ENCODE measurements at places on chromosomes 12 and 14.

DNA sequence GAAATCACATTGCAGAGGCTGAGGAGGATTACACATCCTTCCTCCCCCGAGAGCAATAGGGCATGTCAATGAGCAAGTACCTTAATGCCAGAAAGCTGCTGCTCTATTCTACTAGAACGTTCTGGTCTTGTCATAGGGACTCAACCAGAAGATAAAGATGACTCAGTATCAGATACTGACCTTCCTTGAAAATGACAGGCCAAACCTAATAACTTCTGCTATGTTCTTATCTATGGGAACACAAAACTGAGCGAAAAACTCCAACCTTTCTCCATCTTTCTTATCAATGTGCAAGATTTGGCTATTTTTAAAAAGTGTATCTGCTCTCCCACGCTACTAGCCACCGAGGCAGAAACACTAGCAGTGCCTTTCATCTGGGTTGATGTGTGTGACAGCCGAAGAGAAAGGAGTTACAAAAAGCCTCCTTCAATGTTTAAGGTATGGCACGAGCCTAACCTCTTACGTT is 5.5 kb downstream of the CCDC92 start:
- no peak for DNase-seq

DNA sequence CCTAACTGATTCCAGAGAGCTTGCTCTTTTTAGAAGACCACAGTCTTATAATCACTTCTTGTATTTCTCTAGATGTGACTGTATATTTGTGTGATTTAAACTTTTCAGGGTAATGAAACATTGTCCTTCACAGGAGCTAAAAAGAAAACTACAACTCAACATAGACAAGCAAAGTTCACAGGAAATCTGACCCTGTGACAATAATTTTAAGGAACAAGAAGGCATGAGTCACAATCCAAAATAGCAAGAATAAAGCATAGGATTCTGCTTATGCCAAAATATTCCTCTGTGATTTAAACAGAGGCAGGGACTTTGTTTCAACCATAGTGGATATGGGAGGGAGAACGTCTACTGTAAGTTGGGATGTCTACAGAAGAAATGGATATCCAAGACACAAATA is 44.3 kb downstream of the GPR65 start:
- no peak for DNase-seq

DNA sequence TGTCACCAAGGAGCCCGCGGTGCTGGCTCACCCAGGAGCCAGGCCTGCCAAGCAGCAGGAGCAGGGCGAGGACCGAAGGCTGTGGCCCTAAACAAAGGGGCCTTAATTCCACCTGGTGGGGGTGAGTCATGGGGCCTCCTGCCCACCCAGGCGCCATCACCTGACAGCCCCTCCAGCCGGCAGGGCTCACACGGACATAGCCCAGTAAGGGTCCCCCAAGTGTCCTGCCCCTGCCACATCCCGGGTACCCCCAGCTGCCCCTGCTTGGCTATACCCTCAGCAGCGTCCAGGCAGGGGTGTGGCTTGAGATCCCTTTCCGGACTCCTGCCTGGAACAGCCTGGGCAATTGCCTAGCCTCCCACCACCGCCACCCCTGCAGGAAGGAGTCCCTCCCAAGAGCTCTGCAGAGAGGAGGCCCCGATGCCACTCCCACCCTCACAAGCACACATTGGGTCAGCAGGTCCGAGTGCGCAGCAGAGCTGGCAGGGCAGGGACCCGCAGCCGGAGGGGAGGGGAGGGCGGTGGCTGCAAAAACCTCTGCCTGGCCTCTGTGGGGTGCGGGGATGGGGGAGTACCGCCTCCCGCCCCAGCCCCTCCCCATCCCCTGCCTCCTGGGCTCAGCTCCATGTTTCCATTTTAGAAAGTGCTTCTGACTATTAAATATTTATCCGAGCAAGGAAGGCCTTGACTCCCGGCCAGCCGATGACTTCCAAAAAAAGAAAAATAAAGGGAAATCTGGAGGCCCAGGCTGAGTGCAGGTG is 4.6 kb downstream of the AHNAK2 start:
- no peak for DNase-seq

- DNase-seq = no peak
These were observed 113.9 kb upstream of the MYL2 start for GRCh38 chr12:111034083-111034885.

- DNase-seq = no peak
These were observed 17.4 kb downstream of the ISCA2 start for GRCh38 chr14:74510959-74511409.

DNA sequence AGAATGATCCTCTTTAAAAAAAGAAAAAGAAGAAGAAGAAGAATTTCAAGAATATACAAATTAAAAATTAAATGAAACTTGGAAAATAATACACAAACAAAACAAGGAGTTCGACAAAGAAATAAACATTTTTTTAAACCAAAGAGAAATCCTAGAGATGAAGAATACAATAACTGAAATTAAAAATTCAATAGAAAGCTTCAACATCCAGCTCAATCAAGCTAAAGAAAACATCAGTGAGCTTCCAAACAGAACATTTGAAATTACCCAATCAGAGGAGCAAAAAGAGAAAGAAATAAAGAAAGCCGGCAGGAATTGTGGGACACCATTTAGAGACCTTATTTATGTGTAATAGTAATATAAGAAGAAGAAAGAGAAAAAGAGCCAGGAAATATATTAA is 37.2 kb upstream of the RHOJ start:
- DNase-seq = no peak

DNA sequence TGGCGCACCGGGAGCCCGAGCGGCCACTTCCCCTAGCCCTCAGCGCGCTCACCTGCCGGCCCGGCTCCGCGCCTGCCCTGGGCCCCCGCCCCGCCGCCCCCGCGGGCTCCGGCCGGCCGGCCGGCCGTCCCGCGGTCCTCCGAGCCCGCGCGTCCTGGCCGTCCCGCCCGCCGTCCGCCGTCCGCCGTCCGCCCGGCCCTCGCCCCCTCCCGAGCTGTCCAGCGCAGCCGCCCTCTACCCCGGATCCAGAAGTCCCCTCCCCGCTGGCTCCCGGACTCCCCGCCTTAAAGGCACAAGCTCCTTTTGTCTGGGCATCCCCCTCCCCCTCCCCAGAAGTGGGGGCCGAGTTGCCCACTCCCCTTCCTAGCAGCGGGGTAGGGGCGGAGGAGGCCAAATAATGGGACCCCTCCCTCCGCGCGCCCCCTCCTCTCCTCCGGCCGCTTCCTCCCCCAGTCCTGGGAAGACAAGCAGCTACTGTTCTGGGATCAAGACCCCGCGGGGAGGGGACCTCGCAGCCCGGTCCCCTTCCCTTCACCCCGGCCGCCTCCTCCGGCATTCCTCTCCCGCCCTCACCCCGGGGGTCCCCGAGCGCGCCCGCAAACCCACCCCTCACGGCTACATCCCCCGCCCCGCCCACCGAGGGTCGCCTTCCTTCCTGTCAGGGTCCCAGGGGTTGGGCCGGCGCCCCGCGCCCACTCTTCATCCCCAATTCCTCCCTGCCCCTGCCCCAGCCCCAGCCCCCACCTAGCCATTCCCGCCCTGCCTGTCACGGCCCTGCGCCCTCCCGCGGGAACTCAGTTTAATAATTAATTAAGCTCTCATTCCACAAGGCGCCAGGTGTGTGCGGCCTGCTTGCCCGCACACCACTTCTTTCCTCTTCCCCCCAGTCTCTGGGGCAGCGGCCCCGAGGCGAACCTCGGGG is at the start of gene ADCY6:
TSS of gene ADCY6 (minus strand) at position 236 of the 922 bp plus-strand sequence. CDS start 5,655 bp downstream, outside the sequence.
- DNase-seq = no peak

- DNase-seq = no peak
These were observed 138.9 kb downstream of the HMGA2 start for GRCh38 chr12:65962921-65963861.

- DNase-seq = no peak
These were observed 109.3 kb downstream of the FGD4 start for GRCh38 chr12:32508626-32509025.

DNA sequence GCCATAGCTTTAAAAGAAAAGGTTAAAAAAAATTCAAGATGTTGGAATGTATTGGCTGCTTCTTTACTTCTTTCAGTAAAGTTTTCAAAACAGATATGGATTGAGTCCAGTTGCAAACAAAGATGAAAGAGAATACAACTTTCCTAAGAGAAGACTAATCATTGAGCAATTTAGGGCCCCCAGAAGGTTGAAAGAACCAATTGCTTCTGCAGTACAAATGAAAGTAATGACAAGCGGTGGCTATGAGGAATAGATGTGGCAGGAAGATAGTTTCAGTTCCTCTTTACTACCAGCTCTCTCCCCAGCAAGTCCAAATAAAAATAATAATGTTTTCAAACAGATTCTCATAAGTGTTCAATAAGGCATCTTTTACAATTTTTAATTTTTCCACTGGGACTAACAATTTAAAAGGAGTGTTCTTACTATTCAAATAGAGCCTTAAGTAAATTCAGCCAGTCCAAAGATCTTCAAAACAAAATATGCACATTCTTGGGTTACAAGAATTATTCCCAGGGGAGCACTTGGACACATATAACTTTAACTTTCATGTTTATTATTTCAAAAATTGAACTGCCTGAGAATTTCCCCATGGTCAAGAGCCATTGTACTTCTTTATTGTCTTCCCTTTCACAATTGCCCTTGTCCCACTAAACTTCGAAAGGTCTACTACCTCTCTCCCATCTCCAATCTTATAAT is 62.3 kb upstream of the PPP1R12A start:
- no peak for DNase-seq

GRCh38 chr14:32226056-32226455 is 23.0 kb upstream of the RNU6-8 start:
- DNase-seq = no peak

- no peak for DNase-seq
These were observed 106.3 kb downstream of the SPTSSA start for GRCh38 chr14:34355584-34356263.

GRCh38 chr14:61403411-61403810 is 82.0 kb downstream of the PRKCH start:
- no peak for DNase-seq

- DNase-seq = no peak
These were observed 75.4 kb upstream of the KCNJ8 start for GRCh38 chr12:21849878-21850277.

DNA sequence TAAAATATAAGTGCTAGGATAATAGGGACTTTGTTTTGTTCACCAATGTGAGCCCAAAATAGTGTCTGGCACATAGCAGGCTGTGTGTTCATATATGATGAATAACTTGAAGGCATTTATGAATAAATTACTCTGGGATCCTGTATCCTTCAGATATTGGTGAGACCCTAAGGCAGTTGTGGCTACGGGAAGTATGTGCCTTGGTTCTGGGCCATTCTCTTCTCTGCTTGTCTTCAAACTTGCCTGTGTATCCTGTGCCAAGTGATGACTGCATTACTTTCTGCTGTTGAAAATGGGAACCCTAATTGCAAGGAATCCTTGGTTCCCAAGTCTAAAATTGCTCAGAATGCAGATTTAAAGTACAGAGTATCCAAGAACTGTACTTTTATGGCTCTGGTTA is 67.6 kb upstream of the KTN1 start:
- no peak for DNase-seq

- no peak for DNase-seq
These were observed 14.4 kb downstream of the CLSTN3 start for GRCh38 chr12:7144414-7145120.

- no peak for DNase-seq
These were observed 130.1 kb upstream of the RTL1 start for GRCh38 chr14:101033446-101034165.

DNA sequence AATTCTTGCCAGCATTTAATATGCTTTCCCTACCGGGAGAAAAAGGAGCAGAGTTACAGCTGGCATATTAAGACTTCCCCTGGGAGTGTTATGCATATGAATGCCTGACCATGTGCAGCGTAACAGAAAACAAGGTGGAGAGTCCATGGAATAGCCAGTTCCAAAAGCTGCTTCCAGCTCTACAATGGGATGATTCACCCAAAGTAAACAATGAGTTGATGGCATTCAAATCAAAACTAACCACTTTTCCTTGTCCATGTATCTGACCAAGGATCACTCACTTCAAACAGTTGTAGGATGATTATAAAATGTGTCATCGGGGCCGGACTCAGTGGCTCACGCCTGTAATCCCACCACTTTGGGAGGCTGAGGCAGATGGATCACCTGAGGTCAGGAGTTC is 48.1 kb upstream of the BICDL1 start:
- DNase-seq = no peak

Measured in stimulated activated CD4-positive, alpha-beta T cell treated with anti-CD3 and anti-CD28 coated beads, TNF-alpha, amount 100 ng/mL, for 4 hours (primary cell).